ENCODE measurements at places on chromosomes 13 and 19. TPM values are rescaled to one million over a fixed set of nuclear protein-coding genes. Genes with fewer than 3 reads are reported as not detected.

GRCh38 chr19:16403151-16403977 lies 68.4 kb downstream of the EPS15L1 start:
- no peak overlapping the region for H3K27ac ChIP-seq
- H3K4me3 ChIP-seq: no peak overlapping the region
- H3K4me1 ChIP-seq: peaks cover 3% of the 10 kb centered on the region
- peak; percentile 53 for DNase-seq
- no peaks in the 10 kb centered on the region for H3K27me3 ChIP-seq
- H3K36me3 ChIP-seq: peaks cover 36% of the 10 kb centered on the region

GRCh38 chr13:79312340-79312855 lies 93.7 kb downstream of the RBM26 start:
- peaks cover 6% of the 10 kb centered on the region for H3K36me3 ChIP-seq
- DNase-seq: no peak
- H3K27ac ChIP-seq: no peak overlapping the region
- no peak overlapping the region for H3K4me3 ChIP-seq

Gene C19orf73
- 1.6 TPM for total RNA-seq

DNA sequence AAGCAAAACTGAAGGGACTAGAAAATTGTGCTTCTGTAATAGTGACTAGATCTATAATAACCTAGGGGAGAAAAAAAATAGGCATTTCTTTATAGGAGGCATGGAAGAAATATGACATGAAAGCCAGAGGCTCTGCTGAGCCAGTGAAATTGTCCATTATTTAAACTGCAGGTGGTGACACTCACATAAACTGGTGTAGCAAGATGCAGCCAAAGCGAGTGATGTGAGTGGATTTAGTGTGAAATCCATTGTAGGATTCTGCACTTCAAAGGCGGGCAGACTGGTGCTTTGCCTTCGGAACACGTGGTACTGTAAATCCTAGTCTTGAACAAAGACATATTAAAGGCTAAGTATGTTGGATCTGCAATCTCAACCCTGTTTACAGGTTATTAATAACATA lies 361.9 kb downstream of the TBC1D4 start:
- H3K27ac ChIP-seq: no peak overlapping the region
- H3K27me3 ChIP-seq: no peaks in the 10 kb centered on the region
- DNase-seq: no peak
- no peaks in the 10 kb centered on the region for H3K36me3 ChIP-seq

GRCh38 chr13:56166864-56167263 lies 973.9 kb upstream of the PRR20A start:
- H3K4me3 ChIP-seq: no peak overlapping the region
- no peak for DNase-seq
- no peaks in the 10 kb centered on the region for H3K36me3 ChIP-seq
- no peaks in the 10 kb centered on the region for H3K27me3 ChIP-seq

Gene BEST2
- total RNA-seq: not detected

DNA sequence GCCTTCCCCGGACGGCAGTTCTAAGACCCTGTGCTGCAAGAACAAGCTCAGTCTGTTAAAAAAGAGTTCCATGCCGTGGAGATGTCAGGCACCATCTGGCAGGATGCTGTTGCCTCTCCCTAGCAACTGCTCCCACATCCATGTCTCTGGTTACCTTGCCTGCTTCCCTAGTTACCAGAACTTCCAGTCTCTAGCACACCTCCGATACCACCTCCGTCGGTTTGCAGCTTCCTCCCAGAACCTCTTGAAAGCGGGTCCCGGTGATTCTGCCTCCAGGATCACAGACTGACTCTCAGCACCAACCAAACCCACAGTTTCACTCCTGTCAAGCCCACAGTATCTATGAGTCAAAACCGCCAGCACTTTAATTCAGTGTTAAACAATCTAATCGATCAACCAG lies 55.4 kb downstream of the KCTD12 start:
- H3K4me1 ChIP-seq: peaks cover 8% of the 10 kb centered on the region
- DNase-seq: no peak
- no peak overlapping the region for H3K4me3 ChIP-seq
- H3K27me3 ChIP-seq: no peaks in the 10 kb centered on the region

All from chondrocyte (in vitro differentiated cells).